Body of pancreas (tissue), 4 donors: ENCODE measurements at places on chromosomes 16 and 17.
A peak's percentile ranks its signal among the peaks of the same experiment; 100 is the strongest.

DNA sequence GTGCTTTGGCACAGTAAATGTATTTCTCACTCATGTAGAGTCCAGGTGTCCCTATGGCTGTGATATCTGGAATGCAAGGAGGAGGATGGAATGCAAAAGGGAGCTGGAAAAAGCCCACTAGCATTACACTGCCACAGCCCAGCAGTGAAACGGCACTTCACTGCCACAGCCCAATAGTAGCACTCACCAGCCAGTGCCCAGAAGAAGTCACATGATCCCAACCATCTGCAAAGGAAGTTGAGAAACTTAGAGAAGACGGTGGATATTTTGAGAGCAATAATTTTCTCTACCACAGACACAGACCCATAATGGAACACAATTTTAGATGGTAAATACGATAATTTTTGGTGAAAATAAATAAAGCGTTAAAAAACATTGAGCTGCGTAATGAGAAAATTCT is 51.8 kb downstream of the C16orf82 start:
- H3K4me3 ChIP-seq, result no peak overlapping the region
- no peaks in the 10 kb centered on the region for H3K36me3 ChIP-seq
- DNase-seq, result no peak
- no peaks in the 10 kb centered on the region for H3K27me3 ChIP-seq

- no peaks in the 10 kb centered on the region for H3K36me3 ChIP-seq
- H3K27ac ChIP-seq, result no peak overlapping the region
- DNase-seq, result no peak
- H3K4me1 ChIP-seq, result peaks cover 18% of the 10 kb centered on the region
Observed at GRCh38 chr17:72434991-72435618, 314.3 kb downstream of the SOX9 start.

GRCh38 chr17:17580662-17581470 is 10.6 kb downstream of the PEMT start:
- no peaks in the 10 kb centered on the region for H3K27me3 ChIP-seq
- no peaks in the 10 kb centered on the region for H3K4me1 ChIP-seq
- no peak overlapping the region for H3K4me3 ChIP-seq
- DNase-seq, result no peak
- H3K27ac ChIP-seq, result no peak overlapping the region
- no peaks in the 10 kb centered on the region for H3K36me3 ChIP-seq

DNA sequence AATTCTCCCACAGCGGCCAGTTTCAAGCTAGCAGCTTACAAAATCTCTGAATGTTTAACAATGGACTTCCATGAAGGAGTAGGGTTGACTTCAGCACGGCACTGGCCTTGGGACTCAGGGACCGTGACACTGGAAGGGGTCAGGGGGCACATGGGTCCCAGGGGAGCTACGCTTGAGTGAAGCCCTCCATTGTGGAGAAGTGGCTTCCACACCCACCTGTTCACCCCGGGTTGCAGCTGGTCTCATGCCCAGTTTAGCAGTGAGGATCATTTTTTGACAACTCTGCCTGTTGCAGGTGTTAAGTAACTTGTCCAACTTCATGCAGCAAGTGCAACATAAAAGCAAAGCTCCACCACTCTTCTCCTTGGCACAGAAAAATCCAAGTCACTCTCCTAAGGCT is 510.2 kb downstream of the CDH13 start:
- no peak overlapping the region for H3K27ac ChIP-seq
- no peak overlapping the region for H3K4me3 ChIP-seq
- H3K27me3 ChIP-seq, result no peaks in the 10 kb centered on the region

GRCh38 chr17:76873856-76874255 is 5.7 kb downstream of the MGAT5B start:
- H3K4me1 ChIP-seq, result peaks cover 12% of the 10 kb centered on the region
- no peak overlapping the region for H3K4me3 ChIP-seq
- no peak for DNase-seq
- H3K36me3 ChIP-seq, result no peaks in the 10 kb centered on the region

DNA sequence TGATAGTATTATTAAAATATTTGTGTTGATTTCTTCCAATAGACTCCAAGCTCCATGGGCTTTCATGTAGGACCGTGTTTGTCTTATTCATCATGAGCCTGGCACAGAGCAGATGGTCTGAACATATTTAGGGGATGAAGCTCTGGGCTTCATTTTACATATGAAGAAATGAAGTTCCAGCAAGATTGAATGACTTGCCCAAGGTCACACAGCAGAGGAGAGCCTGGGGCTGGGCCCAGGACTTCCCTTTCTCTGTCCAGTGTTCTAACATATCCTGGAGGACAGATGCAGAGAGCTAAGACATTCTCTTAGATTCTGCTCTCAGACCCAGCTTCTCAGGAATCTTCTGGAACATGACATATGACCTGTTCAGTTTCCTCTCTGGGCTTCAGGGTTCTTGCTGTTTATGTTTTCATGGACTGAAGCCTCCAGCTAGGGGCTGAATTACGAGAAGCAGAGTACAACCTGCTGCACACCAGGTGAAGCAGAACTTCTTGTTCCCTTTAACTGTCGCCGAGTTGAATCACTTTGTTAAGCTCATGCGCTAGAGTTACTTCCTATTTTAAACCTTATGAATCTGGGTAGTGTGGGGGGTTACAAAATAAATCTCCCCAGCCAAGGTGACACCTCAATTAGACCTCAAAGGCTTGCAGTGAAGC is 53.6 kb downstream of the GPRC5B start:
- H3K27ac ChIP-seq, result no peak overlapping the region
- no peak overlapping the region for H3K4me3 ChIP-seq
- peaks cover 10% of the 10 kb centered on the region for H3K4me1 ChIP-seq
- no peaks in the 10 kb centered on the region for H3K27me3 ChIP-seq
- no peak for DNase-seq

DNA sequence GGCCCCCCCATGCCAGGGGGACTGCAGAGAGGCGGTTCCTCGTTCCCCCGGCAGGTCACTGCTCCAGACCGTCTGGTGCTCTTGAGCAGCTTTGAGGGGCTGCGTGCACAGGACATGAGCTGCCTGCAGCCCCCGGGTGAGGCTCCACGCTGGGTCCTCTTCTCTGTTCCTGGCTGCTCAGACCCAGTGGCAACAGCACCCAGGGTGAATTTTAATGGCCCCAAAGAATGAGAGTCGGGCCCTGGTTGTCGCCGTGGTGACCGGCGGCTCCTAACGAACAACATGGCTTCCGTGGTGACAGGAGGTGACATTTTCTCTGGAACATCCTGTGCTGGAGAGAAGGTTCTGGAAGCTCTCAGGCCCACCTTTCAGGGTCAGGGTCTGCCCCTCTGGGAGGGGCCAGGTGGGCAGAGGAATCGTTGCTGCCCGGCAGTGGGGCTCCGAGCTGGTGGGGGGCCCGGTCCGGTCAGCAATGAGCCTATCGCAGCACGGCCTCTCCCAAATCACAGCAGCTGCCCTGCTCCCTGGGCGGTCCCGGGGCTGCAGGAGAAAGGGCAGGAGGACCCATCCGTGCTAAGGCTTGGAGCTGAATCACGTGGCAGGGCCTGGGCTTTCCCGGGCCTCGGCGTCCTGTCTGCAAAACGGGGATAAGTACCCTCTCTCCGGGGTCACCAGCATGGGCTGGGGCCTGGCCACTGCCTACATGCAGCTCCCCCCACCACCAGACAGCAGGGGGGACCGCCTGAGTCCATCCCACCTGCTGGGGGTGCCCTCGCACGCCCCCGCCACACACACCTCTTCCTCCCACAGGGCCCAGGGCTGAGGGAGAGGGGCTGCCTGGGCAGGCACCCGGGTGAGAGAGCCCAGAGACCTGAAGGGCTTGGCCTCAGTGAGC is 3.4 kb upstream of the C1QTNF8 start:
- DNase-seq, result no peak
- no peak overlapping the region for H3K4me3 ChIP-seq
- no peak overlapping the region for H3K27ac ChIP-seq
- peaks cover 23% of the 10 kb centered on the region for H3K27me3 ChIP-seq
- no peaks in the 10 kb centered on the region for H3K36me3 ChIP-seq

DNA sequence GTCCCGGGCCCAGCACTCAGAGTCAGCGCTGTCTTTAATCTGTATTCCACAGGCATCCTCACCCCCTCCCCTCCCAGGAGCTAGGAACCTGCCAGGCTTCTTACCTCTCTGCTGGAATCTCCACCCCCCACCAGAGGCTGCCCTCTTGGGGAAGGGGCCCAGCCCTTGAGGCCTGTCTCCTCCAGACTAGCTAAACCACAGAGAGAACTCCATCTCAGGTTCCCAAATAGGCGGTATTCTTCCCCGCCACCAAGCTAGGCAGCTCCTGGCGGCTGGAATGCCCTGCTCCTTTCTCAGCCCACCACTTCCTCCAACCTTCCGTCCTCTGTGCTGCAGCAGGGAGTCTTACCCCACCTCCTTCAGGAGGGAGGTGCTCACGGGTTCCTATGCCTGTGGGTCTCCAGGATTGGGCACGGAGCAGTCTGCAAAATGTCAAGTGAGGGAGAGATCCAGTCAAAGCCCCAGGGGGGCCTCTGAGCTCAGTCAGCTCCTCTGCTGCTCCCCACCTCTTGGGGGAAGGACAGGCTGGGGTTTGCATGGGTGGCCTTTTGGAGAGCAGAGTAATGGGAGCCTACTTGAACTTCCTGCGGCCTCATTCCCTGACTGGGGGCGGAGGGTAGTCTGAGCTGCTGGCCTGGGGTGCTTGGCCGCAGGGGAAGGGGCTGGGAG is 55.7 kb downstream of the SREBF1 start:
- peak overlapping the region; percentile 79 for H3K27ac ChIP-seq
- H3K27me3 ChIP-seq, result no peaks in the 10 kb centered on the region
- no peak overlapping the region for H3K4me3 ChIP-seq
- DNase-seq, result no peak
- H3K36me3 ChIP-seq, result no peaks in the 10 kb centered on the region
- peaks cover 61% of the 10 kb centered on the region for H3K4me1 ChIP-seq

DNA sequence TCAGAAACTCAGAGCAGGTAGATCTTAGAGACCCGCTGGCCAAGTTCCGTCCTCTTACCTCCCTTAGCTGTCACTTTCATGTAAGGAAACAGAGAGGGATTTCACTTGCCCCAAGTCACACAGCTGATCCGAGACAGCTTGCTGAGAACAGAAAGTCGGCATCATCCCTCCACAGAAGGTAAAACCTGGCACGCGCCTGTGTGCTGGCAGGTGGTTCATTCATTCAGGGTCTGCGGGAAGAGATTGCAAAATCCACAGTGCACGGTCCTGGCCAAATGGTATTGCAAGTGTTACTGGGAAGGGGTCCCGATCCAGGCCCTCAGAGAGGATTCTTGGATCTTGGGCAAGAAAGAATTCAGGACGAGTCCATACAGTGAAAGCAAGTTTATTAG is 139.4 kb upstream of the RPH3AL start:
- no peaks in the 10 kb centered on the region for H3K36me3 ChIP-seq
- H3K27me3 ChIP-seq, result no peaks in the 10 kb centered on the region

GRCh38 chr17:73521376-73521775 is 122.9 kb downstream of the SDK2 start:
- no peak overlapping the region for H3K4me3 ChIP-seq
- no peaks in the 10 kb centered on the region for H3K36me3 ChIP-seq
- H3K27ac ChIP-seq, result no peak overlapping the region
- no peak for DNase-seq

GRCh38 chr16:12498077-12498476 is 305.6 kb downstream of the CPPED1 start:
- no peak overlapping the region for H3K4me3 ChIP-seq
- H3K36me3 ChIP-seq, result no peaks in the 10 kb centered on the region
- H3K4me1 ChIP-seq, result peaks cover 18% of the 10 kb centered on the region
- H3K27ac ChIP-seq, result no peak overlapping the region

DNA sequence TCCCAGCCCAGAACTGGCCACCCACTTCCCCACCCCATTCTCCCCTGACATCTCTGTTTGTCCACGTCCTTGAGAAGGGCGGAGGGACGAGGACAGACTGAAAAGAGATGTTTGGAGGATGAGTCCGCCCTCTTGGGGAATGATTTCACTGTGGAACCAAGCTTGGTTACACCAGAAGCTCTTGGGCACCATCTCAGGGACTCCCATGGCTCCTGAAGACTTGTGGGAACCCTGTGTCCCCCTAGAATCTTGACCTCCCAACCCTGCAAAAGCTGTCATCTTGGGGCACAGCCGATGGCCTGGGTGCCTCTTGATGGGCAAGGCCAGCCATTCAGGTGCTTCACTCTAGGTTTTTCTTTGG is 25.9 kb upstream of the LITAF start:
- H3K4me1 ChIP-seq, result peaks cover 15% of the 10 kb centered on the region
- no peak overlapping the region for H3K4me3 ChIP-seq
- H3K27me3 ChIP-seq, result no peaks in the 10 kb centered on the region
- no peaks in the 10 kb centered on the region for H3K36me3 ChIP-seq
- H3K27ac ChIP-seq, result peak overlapping the region; percentile 21

- H3K27ac ChIP-seq, result no peak overlapping the region
- no peak overlapping the region for H3K4me3 ChIP-seq
- no peaks in the 10 kb centered on the region for H3K27me3 ChIP-seq
- peaks cover 19% of the 10 kb centered on the region for H3K4me1 ChIP-seq
- no peak for DNase-seq
Observed at GRCh38 chr16:50841081-50841886, 99.4 kb downstream of the CYLD start.

DNA sequence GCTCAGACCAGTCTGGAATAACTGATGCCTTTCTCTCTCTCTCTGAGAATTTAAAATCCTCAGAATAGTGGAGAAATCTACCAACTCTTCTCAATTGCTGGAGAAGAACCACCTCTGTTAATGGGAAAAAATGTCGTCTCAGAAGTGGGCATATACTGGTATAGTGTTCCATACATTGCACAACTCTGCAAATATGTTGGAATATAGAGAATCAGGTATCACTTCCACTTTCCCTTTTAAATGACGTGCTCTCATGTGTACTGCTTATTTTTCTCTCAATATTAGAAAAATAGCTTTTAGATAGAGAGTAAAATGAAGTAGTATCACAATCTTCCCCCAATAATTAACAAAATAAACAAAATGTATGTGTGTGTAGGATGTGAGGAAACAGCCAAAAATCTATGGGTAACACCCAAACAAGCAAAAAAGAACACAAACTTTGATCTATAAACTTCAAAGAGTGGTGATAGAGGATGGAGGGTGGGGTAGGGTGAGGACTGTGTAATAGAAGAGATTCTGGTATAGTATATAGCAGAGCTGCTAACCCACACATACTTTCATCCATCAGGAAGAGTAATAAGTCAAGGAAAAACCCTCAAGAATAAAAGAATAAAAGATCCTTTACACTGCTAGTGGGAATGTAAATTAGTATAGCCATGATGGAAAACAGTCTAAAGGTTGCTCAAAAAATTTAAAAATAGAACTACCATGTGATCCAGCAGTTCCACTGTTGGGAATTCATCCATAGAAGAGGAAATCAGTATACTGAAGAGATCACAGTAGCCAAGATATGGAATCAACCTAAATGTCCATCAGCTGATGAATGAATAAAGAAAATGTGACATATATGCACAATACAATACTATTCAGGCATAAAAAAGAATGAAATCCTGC is 46.9 kb downstream of the NFATC3 start:
- no peaks in the 10 kb centered on the region for H3K36me3 ChIP-seq
- no peak overlapping the region for H3K27ac ChIP-seq
- DNase-seq, result no peak
